Stimulated activated CD8-positive, alpha-beta memory T cell treated with anti-CD3 and anti-CD28 coated beads, Interleukin-4, amount 100 ng/mL, for 1 hour (primary cell): ENCODE measurements at places on chromosomes 4 and X.

DNA sequence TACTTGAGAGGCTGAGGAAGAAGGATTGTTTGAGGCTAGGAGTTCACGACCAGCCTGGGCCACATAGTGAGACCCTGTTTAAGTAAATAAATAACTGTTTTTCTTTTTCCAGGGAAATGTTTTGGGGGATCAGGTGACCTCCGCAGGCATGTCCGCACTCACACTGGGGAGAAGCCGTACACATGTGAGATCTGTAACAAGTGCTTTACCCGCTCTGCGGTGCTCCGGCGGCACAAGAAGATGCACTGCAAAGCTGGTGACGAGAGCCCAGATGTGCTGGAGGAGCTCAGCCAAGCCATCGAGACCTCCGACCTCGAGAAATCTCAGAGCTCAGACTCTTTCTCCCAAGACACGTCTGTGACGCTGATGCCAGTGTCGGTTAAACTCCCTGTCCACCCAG lies 30.5 kb downstream of the ZBTB49 start:
- DNase-seq: no peak

GRCh38 chr4:70931347-70931746 lies 29.2 kb downstream of the MOB1B start:
- DNase-seq: no peak

- no peak for DNase-seq
Observed at GRCh38 chr4:165403637-165404036, 24.8 kb downstream of the CPE start.

DNA sequence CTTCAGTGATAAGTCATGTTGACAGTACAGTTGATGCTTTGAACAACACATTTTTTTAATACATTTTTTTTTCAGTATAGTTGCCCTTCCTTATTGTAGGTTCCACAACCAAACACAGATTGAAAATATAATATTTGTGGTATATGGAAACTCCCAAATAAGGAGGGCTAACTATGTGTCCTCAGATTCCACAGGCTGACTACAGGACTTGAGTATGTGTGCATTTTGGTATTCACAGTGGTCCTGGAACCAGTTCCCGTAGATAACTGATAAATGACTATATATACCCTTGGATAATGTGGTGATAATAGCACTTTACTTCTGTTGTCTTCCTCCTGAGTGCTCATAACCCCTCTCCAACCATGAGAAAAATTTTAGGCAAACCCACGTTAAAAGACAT lies 111.6 kb upstream of the NUDT6 start:
- DNase-seq: no peak

GRCh38 chrX:41946235-41946634 lies 22.9 kb upstream of the CASK start:
- DNase-seq: no peak

DNA sequence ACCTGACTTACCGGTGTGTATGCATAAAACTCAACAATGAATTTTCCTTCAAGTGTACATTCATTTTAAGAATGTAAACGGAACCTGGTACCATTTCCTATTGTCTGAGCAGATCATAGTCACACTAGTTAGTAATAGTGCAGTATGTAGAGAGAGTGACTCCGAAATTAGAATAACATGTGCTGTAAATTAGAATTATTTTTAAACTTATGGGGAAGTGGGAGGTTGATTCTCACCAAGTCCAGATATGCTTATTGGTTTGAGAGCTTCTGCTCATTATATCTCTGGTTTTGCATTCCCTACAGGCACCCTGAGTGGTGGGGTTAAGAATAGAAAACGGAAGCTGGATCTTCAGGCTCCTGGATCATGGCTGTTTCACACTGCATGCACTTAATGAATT lies 39.6 kb downstream of the KLF3 start:
- DNase-seq: no peak

DNA sequence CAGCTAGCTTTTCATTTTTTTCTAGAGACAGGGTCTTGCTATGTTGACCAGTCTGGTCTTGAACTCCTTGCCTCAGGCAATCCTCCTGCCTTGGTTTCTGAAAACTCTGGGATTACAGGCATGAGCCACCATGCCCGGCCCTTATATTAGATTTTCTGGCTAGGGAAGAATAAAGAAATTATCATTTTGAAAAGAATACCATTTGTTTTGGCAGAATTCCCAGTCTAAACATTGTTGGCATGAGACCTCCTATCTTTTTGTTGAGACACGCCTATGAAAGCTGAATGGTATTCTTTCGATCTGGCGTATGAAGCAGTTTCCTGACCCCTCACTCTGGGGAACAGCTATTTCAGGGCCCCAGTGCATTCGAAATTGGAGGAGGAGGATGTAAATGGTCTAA lies 107.0 kb downstream of the REPS2 start:
- DNase-seq: no peak

- no peak for DNase-seq
Observed at GRCh38 chr4:118225511-118225910, 127.3 kb downstream of the PRSS12 start.

- no peak for DNase-seq
Observed at GRCh38 chr4:106450249-106450648, 81.7 kb upstream of the GIMD1 start.

DNA sequence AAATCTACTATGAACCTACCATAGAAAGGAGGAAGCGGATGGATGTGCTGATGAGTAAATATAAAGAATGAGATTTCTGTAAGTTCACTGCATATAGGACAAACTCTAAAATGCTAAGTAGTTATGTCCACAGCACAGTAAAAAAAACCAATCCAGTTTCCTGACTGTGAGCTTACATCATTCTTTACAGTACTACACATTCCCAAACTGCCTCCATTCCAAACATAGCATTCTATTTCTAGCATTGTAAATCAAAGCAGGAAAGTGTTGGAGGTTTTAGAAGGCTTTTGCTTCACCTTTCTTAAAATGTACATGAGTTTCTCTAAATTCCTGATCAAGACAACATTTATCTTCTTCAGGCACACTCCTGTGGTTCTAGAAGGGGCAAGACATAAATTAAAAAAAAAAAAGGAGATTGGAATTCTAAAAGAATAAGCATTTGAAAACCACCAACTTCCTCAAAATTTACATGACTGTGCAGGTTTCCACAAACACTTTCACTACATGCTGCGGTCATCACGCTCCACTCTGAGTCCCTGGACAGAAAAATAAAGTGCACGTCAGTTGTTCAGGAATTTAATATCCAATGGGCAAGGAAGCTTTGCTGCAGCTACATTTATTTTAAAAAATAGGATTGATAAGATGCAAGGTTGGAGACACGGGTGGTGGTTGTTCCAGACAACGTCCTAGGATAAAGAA lies 297.6 kb upstream of the STS start:
- DNase-seq: no peak

DNA sequence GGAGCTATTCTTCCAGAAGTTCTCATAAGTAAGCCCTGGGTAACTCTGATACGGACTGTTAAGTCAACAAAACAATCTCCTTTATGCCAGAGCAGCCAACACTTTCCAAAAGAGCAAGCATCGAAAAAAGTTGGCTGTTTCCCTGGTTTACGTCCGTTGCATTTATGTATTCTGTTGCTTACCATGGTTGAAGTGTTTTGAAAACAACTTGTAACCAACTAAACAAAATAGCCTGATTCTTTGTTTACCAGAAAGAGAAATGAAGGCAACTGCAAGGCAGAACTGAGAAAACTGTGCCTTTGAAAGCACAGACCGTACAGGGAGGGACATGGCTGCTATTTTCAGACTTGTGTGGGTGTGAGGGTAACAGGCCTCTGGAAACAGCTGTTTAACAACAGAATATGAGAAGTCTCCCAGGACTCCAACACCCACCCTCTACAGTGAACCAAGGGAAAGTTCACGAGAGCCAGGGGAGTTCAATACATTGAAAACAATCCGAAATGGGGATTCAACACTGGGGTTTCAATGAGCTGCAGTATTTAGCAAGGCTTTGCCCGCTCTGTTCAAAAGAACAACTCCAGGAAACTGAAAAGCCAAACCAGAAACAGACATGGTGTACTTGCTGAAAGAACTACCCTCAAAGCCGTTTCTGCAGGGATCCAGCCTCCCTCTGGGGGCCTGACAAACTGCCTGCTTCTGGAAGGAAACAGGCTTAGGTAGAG lies 95.8 kb upstream of the EGFL6 start:
- no peak for DNase-seq

GRCh38 chr4:8765631-8766590 lies 105.7 kb downstream of the HMX1 start:
- no peak for DNase-seq

DNA sequence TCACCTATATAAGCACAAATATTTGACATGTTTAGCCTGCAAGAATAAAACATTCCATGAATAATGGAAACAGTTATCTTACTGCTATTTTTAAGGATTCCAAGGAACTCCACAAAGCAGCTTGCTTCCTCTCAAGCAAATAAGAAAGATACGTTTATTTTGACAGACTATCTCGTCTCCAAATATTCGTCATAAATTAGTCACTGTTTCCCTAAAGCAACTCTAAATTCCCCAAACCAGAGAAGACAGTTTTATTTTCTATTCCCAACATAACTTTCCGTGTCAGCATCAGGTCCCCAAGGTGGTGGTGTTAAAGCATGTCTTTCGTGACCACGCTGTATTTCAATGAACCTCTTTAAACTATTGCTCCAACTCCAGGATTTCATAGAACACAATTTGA lies 24.3 kb upstream of the DKK2 start:
- no peak for DNase-seq

DNA sequence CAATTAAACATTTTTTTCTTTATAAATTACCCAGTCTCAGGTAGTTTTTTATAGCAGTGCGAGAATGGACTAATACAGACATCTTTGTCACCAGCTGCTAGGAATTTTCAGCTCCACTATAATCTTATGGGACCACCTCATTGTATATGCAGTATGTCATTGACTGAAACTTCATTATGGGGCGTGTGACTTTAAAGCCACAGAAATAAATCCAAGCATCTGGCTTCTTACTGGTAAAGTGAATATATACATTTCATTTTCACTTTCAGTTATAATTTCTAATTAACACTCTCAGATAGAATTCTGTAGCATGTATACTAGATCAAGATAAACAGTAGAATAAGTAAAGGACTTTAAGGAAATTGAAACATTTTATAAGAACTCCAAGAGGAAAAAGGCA lies 21.9 kb downstream of the IL15 start:
- DNase-seq: no peak

DNA sequence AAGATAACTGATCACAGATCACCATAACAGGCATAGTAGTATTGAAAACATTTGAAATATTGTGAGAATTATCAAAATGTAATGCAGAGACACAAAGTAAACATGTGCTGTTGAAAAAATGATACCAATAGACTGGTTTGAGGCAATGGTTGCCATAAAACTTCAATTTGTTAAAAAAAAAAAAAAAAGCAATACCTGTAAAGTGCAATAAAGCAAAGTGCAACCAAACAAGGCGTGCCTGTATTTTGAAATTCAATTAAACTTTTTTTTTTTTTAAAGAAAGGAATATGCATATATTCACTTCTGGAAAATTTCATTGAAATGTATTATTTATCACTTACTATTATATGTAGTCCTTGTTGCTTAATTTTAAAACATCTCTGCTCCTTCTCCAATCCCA lies 27.7 kb downstream of the TMEM154 start:
- DNase-seq: no peak

GRCh38 chr4:53914313-53915016 lies 149.9 kb downstream of the CHIC2 start:
- no peak for DNase-seq

- no peak for DNase-seq
Observed at GRCh38 chr4:8165374-8165896, 6.8 kb upstream of the ABLIM2 start.

DNA sequence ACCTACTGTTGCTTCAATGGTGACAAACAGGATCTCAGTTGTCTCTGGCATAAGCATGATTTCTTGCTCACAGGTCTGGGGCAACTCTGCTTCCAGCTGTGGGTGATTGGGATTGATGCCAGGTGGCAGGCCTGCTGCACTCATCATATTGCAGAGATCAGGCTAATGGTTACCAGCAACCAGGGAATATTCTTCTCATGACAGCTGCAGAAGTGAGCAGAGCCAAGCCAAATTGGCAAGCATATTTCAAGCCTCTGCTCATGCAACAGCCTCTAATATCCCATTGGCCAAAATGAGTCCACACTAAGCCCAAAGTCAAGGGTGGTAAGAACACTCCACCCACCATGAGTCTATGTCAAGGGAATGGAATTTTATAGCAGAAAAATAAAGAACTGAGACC lies 26.7 kb upstream of the TBC1D19 start:
- DNase-seq: no peak

GRCh38 chrX:10195425-10195824 lies 38.6 kb downstream of the CLCN4 start:
- no peak for DNase-seq

DNA sequence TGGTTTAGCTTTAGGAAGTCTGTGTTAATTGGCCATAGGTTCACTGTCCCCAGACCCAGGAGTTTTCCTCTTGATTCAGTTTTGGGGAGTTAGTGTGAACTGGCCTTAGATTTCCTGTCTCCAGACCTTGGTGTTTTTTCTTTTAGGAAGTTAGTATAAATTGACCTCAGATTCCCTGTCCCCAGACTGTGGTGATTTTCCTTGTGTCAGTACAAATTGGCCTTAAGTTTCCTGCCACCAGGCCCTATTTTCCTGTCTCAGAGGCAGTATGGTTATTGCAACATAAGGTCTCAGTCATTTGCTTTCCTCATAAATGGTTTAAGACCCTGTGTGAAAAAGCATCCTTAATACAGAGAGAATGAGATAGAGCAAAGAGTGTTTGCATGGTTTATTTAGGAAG lies 595.8 kb downstream of the NLGN4X start:
- no peak for DNase-seq

DNA sequence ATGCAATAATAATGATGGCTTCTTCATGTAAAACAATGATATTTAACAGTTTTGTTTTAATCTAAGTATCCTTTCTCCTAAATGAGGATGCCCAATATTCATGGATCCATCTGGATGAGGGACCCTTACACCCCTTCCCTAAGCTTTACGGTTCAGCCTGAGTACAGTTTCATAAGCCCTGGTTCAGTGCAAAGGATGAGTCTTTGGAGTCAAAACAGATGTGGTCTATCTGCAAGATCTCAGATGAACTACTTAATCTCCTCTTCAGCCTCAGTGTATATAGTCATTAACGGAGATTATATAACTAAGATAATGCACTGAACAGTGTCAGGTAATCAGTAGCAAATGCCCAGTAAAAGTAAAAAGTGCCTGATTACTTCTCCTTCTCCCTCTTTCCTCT lies 22.1 kb downstream of the ANXA5 start:
- DNase-seq: no peak

GRCh38 chrX:110204986-110205385 lies 112.9 kb downstream of the AMMECR1 start:
- no peak for DNase-seq

GRCh38 chr4:48575964-48576363 lies 85.9 kb downstream of the ZAR1 start:
- DNase-seq: no peak
